ENCODE measurements at places on chromosomes 2 and 18.

DNA sequence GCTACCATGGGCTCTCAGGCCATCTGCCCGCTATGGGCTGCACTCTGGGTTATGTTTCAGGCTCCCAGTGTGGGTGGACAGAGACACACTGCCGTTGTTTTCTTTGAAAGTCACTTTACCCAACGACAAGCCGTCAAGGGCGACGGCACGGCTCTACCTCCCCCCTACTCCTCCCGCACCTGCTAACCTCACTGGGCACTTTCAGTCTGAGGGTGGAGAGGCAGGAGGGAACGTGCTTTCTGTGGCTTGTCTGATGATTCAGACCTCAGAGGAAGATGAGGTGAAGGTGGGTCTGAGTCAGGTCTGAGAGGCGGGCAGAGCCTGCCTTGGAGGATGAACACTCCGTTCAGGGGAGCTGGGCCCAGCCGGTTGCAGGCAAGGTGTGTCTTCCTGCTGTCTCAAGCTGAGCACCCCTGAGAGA lies 147.6 kb upstream of the HDAC4 start:
- DNase-seq: no peak

DNA sequence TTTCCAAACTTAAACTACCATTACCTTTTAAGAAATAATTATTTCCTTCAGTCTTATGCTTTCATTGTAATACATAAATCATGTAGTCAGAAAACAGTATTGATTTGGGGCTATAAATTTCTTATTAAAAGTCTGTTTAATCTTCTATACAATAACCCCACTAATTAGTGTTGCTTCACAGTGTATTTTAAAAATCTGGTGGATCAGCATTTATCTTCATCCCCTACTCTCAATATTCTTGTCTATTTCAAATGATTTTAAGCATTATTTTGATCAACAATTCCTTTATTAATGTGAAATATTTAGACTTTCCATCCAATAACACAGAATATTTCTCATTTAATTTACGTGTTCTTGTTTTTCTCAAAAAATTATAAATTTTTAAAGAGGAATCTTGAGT lies 32.5 kb upstream of the SDC1 start:
- no peak for DNase-seq

- DNase-seq: no peak
These were observed 200.9 kb upstream of the RAB6C start for GRCh38 chr2:129778584-129778877.

GRCh38 chr2:214019229-214019972 lies 391.5 kb upstream of the VWC2L start:
- no peak for DNase-seq

- no peak for DNase-seq
These were observed 404.9 kb downstream of the CPS1 start for GRCh38 chr2:210961249-210961648.

DNA sequence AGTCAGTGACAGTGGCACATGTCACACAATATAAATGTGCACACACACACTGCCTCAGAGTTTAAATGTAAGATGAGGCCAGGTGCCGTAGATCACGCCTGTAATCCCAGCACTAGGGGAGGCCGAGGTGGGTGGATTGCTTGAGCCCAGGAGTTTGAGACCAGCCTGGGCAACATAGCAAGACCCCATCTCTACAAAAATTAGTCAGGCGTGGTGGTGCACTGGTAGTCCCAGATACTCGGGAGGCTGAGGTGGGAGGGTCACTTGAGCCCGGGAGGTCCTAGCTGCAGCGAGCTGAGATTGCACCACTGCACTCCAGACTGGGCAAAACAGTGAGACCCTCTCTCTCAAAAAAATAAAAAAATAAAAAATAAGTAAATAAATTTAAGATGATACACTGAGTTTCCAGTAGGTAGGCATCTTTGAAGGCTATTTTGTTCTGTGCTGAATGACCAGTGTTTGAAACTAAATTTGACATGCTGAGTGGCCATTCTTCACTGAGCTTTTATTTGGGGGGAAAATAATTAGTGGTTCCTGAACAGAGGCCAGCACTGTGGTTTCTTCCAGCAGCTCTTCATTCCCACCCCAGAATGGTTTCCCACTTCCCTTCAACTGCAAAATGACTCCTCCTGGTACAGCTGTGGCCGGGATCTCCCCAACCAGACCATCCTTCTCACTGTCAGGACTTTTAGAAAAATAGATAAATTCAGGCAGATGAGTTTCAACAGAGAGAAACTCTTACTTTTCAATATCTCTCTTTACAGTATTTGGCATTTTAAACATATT lies 44.9 kb downstream of the PSMG2 start:
- no peak for DNase-seq

DNA sequence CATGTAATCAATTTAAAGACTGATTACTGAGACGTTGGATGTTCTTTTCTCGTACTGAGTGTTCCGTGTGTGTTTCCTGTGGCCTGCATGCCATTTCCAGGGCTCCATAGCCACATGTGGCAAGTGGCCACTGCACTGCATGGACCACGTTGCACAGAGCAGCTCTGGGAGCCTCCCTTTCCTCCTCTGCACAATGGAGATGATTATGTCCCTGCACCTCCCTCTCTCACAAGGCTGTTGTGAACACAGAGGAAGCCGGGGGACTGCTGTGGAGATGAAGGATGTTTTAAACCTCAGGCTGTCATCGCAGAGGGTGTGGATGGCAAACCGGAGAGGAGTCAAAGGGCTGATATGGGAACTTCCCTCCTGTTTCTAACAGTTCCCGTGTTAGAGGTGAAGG lies 87.7 kb downstream of the TGOLN2 start:
- DNase-seq: peak; percentile 19

DNA sequence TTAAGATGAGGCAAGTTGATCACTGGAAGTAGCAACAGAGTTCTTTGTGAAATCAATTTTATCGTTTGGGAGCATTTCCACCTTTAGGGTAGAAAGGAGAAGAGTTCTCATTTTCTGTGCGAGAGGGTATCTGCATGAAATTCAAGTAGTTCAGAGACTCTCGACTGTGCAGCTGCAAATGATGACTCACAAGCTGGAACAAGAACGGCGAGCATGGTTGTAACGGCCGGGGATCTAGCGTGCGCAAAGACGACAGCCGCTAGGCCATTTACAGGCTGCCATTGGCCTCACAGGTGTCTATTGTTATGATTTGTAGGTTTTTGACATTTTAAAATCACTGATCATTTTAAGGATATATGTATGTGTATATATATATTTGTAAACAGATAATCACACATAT lies 5.2 kb downstream of the KLHL29 start:
- DNase-seq: no peak

DNA sequence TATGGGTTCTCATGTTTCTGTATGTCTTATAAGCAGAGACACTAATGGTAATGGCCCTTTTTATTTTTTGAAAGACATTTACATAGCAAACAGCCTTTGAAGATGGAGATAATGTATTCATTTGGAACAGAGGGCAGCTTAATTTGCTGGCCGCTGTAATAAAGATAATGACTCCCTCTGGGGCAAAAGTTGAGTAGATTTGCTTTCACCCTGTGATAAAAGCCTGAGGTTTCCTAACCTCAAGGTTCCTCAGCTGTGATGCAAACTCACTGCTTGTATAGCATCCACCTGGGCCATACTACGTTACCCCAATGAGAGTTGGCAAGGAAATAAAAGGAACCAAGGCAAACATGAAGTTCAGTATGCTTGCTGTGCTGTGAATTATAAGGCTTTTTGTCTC lies 54.8 kb downstream of the TEX51 start:
- DNase-seq: no peak

DNA sequence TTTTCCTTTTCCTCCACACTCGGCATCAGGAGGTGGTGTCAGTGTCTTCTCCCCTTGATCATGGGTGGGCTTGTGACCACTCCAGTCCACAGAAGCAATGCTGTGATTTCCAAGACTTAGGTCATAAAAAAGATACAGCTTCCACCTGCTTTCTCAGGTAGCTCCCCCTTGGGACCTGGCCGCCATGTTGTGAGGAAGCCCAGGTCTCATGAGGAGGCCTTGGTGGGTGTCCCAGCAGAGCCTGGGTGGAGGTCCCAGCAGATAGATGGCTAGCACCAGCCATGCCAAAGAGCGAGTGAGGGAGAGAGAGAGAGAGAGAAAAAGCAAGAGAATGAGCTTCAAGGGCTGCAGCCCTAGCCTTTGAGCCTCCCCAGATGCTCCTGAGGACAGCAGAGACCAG lies 16.0 kb downstream of the SLC66A2 start:
- no peak for DNase-seq

DNA sequence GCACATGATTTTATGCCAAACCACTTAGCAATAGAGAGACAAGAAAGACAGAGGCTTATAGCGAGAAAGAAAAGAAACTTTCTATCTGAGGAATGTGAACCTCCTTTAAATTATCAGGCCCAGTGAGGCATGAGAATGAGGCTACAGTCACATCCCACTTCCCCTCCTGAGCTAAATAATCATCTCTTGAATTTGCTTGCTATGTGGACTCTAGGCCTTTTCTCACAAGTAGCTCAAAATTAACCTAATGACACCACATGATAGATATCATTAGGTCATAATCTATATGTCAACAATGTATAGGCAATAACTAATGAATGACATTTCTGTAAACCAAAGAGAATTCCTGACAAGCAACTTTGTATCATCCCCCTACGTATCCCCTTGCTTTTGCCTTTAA lies 301.5 kb upstream of the MGAT5 start:
- no peak for DNase-seq

DNA sequence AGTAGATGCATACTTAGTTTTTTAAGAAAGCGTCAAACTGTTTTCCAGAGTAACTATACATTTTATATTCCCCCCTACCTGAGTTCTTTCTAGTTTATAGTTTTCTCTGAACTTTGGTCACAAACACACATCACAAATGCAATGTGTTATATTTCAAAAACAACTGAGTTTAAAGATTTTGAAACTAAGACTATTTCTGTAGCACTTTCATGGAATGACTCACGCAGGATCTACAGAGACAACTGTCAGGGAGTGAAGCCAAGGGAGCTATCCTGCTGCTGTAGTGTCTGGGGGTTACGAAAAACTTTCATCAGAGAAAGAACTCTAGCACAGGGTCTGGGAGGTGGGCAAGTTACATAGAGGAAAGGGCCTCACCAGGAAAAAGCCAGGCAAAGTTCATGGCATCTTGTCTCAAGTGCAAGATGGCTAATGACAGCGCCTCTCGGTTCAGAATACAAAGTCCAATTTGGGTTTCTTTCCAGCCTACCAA lies 66.8 kb downstream of the UXS1 start:
- DNase-seq: no peak

DNA sequence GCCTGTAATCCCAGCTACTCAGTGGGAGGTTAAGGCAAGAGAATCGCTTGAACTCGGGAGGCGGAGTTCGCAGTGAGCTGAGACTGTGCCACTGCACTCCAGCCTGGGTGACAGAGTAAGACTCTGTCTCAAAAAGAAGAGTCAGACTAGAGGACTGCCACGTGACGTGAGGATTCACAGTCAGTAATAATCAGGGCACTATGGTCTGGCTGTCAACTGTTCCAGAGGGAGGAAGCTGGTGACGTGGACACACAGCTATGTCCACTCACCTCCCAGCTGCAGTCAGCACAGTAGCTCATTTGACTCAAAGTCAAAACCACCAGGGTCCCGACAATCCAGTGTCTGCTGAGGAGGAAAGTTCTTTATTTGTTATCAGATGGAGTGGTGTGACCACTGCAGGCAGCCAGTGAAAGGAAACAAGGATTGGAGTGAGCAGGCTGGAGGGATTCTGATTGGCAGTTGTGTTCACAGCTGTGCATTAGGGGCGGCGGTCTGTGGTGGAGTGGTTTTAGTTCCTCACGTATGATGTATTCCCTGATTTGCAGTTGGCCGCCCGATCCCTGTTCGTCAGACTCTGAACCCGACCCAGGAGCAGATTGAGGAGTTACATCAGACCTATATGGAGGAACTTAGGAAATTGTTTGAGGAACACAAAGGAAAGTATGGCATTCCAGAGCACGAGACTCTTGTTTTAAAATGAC lies 37.9 kb downstream of the MOGAT1 start:
- peak; percentile 86 for DNase-seq

GRCh38 chr2:26178746-26179436 lies 6.0 kb downstream of the GAREM2 start:
- DNase-seq: peak; percentile 40

- no peak for DNase-seq
These were observed 481.8 kb downstream of the SPAG16 start for GRCh38 chr2:213766062-213766461.
